ENCODE measurements at places on chromosomes 12 and 14. TPM values are rescaled to one million over a fixed set of nuclear protein-coding genes. Genes with fewer than 3 reads are reported as not detected.

Gene PAX9
- polyA plus RNA-seq, result not detected

Gene CLEC7A
- polyA plus RNA-seq, result 2.7 TPM

Gene STXBP6
- polyA plus RNA-seq, result 57.3 TPM

Gene FAM186B
- 0.17 TPM for polyA plus RNA-seq

- DNase-seq, result no peak
Observed at GRCh38 chr14:85248881-85249635, 280.9 kb upstream of the FLRT2 start.

- DNase-seq, result no peak
Observed at GRCh38 chr12:93468008-93468371, 676 bp downstream of the MRPL42 start.

- no peak for DNase-seq
Observed at GRCh38 chr14:61930101-61930857, 168.1 kb downstream of the SNAPC1 start.

DNA sequence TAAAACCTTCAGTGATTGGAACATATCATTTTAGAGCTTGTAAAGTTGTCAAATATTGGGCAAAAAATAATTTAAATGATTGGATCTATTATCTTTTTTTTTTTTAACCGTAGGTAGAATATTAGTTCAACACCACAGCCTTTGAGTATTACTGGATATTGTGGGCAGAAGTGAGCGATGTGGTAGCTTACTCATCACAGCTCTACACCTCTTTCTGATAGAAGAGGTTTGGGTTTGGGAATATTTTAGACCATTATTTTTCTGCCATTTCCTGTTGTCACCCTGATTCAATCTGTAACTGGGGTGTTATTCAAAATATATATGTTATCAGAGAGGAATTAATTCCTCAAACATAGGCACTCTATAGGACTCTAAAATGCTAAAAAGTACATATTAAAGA, 34.8 kb upstream of the SLC38A2 start:
- no peak for DNase-seq

GRCh38 chr14:24875991-24876878, 173.7 kb downstream of the STXBP6 start:
- peak; percentile 24 for DNase-seq

GRCh38 chr12:82651489-82651888, 35.2 kb upstream of the TMTC2 start:
- DNase-seq, result no peak

DNA sequence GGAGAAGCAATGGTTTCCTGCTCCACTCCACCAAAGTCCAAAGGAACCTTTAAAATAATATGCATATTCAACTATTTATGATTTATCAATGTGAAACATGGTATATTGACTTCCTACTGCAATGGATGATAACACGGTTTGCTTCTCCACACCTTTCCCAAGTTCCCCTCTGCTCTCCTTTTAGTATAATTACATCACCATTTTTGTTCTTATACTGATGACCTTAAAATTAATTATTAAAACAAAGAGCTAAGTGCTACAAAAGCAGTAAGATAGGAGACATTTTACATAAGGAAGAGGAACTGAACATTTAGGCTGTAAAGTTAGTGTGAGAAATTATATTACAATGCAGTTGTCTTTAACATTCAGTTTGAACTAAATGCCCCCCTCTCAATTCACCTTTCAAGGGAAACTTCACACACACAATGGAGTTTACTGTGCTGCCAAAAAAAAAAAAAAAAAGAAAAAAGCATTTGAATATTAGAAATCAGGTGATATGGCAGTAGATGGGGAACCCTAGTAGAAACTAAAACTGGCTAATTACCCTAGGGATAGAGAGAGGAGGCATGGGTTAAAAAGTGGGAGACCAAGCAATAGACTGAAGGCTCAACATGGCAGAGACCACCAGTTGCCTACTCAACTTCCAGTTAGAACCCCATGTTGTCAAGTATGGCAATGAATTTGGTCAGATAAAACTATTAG, 37.1 kb upstream of the STK38L start:
- no peak for DNase-seq

DNA sequence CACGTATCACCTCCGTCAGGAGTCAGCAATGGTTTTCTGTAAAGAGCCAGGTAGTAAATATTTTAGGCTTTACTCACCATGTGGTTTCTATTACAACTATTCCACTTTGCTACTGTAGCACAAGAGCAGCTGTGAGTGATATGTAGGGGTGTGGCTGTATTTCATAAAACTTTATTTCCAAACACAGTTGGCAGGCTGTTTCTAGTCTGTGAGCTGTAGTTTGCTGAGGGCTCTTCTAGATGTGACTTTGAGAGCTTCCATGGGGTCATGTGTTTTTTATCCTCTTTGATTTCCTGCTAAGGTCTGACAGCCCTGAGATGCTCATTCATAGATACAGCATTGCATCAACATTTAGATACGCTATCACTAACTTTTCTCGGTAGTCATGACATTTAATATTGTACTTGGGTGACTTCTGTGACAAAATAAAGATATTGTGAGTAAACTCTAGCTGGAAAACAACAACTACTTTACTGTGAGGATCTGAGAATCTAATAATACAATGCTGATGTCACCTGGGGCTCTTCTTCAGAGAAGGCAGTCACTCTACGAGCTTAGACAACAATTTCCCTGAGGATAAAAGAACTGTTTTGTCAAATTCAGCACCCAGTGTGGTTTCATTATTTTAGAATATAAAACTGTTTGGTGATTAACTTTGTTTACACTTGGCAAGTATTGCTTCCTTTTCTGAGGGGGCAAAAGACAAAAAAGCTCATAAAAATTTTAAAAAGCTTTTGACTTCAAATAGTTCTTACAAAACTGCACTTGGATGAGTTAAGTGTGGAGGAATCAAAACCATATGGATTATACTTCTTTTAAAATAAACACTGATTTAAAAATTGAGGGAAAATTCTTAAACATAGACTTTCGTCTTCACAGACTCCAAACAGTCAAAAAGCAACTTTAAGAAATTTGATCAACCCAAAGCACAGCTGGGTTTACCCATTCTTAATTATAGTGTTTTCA, 231.2 kb upstream of the DCN start:
- no peak for DNase-seq
